ENCODE measurements at places on chromosomes 7 and 10. TPM values are rescaled to one million over a fixed set of nuclear protein-coding genes. Genes with fewer than 3 reads are reported as not detected.

DNA sequence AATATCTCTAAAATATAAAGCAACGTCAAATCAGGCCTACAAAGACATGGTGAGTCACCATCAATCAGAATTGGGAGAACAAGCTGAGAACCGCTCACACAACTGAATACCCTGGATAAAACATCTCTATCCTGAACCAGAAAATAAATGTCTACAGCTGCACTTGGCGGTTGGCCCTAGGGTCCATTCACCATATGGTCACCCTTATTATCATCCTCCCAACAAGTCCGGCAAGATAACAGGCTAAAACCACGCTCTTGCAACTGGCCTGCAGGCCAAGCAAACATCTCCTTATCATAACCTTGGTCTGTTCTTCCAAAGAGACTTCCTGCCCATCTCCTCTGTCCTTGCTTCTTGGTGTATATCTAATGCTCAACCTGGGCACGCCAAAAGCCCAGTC, 310.7 kb downstream of the CALN1 start:
- no peak for DNase-seq
- no peak overlapping the region for H3K27ac ChIP-seq
- no peak overlapping the region for H3K4me3 ChIP-seq
- no peaks in the 10 kb centered on the region for H3K27me3 ChIP-seq
- no peaks in the 10 kb centered on the region for H3K36me3 ChIP-seq

DNA sequence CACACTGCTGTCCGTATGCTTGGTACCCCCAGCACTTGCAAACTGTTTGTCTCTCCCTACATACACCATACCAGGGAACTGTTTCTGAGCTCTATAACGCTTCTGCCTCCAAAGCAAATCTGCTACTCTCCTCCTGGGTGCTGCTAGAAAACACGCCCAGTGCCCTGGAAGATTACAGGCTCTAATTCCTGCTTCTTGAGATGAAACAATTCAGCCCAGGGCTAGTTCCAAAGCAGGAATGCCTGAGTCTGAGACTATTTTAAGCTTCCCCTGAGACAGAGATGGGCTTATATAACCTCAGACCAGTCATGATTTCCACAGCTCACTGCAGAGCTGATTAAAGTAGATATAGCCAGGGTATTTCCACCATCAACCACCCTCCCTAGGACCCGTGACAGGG, 327.1 kb downstream of the GPR158 start:
- no peak for DNase-seq
- no peak overlapping the region for H3K4me3 ChIP-seq
- H3K27ac ChIP-seq, result no peak overlapping the region
- no peaks in the 10 kb centered on the region for H3K36me3 ChIP-seq
- no peaks in the 10 kb centered on the region for H3K27me3 ChIP-seq

DNA sequence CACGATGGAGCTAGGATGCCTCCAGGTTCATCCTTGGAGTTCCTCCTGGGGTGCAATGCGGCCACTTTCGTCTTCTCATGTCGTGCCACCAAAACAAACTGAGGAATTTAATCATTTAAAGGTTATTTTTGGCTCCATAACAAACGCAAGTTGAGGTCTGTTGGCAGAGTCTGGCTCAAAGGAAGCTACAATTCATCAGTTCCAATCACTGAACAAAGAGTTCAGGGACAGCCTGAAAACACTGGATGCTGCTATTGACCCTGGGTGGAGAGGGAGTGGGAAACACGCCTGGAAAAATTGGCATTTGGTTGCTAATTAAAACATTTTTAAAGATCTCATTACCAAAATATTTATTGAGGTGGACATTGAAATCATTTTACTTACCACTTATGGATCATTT, 11.4 kb upstream of the MGMT start:
- H3K27ac ChIP-seq, result no peak overlapping the region
- no peaks in the 10 kb centered on the region for H3K4me1 ChIP-seq
- no peak for DNase-seq

GRCh38 chr7:101565601-101566209, 63.4 kb downstream of the MYL10 start:
- H3K36me3 ChIP-seq, result no peaks in the 10 kb centered on the region
- no peak for DNase-seq
- no peak overlapping the region for H3K27ac ChIP-seq
- H3K4me1 ChIP-seq, result peaks cover 2% of the 10 kb centered on the region
- no peaks in the 10 kb centered on the region for H3K27me3 ChIP-seq
- H3K4me3 ChIP-seq, result no peak overlapping the region

- no peak overlapping the region for H3K4me3 ChIP-seq
- H3K27ac ChIP-seq, result no peak overlapping the region
Observed at GRCh38 chr7:142535123-142535779, 214.0 kb upstream of the PRSS1 start.

GRCh38 chr10:101136007-101136707, 5.1 kb downstream of the TLX1 start:
- no peaks in the 10 kb centered on the region for H3K4me1 ChIP-seq
- DNase-seq, result no peak
- H3K36me3 ChIP-seq, result no peaks in the 10 kb centered on the region
- H3K27ac ChIP-seq, result no peak overlapping the region
- peaks cover 74% of the 10 kb centered on the region for H3K27me3 ChIP-seq

GRCh38 chr7:158657189-158657746, 47.3 kb downstream of the NCAPG2 start:
- no peak for DNase-seq
- no peak overlapping the region for H3K4me3 ChIP-seq
- no peaks in the 10 kb centered on the region for H3K36me3 ChIP-seq
- no peak overlapping the region for H3K27ac ChIP-seq

GRCh38 chr10:118918587-118918986, 110.9 kb upstream of the NANOS1 start:
- H3K36me3 ChIP-seq, result no peaks in the 10 kb centered on the region
- no peak overlapping the region for H3K27ac ChIP-seq
- no peaks in the 10 kb centered on the region for H3K4me1 ChIP-seq
- no peak for DNase-seq
- no peaks in the 10 kb centered on the region for H3K27me3 ChIP-seq
- H3K4me3 ChIP-seq, result no peak overlapping the region

DNA sequence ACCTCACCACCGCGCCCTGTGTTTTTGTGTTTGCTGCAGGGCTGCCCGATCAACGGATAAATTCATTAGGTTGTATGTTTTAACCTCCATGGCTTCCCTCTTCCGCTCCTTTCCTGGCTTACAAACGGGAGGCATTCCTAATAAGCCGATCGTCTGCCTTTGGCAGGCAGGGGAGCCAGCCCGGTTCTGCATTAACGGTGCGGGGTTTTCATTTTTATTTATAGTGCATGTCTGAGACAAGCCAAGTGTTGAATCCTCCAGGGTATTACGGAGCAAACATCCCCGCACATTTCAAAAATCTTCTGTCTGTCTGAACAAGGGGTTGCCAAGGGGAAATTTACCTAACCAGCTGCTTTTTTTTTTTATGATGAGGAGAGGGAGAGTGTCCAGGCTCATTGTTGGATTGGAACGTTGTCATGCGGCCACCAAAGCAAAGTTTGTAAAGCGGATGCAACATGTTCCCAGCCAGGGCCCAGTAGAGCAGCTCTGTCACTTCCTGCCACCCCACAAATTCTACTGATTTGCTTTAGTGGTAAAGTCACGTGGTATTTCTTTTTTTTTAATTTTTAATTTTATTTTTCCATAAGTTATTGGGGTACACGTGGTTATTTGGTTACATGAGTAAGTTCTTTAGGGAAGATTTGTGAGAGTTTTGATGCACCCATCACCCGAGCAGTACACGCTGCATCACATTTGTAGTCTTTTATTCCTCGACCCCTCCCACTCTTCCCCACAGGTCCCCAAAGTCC, 92.3 kb upstream of the BAIAP2L1 start:
- no peaks in the 10 kb centered on the region for H3K36me3 ChIP-seq
- H3K27ac ChIP-seq, result no peak overlapping the region
- no peak for DNase-seq
- H3K4me1 ChIP-seq, result no peaks in the 10 kb centered on the region
- no peaks in the 10 kb centered on the region for H3K27me3 ChIP-seq

Gene NPC1L1
- 2.4 TPM for polyA plus RNA-seq

Gene MACROH2A2
- polyA plus RNA-seq, result 16.8 TPM

Gene CLRN3
- 42.1 TPM for polyA plus RNA-seq

Gene DMBT1
- not detected for polyA plus RNA-seq

Gene CALCR
- polyA plus RNA-seq, result 0.97 TPM

Gene GOLGA7B
- not detected for polyA plus RNA-seq
